ENCODE measurements at places on chromosomes 13 and 19.
A peak's percentile ranks its signal among the peaks of the same experiment; 100 is the strongest.

GRCh38 chr19:10190026-10190425, 4.7 kb downstream of the DNMT1 start:
- H3K36me3 ChIP-seq: peaks cover 8% of the 10 kb centered on the region
- H3K4me1 ChIP-seq: no peaks in the 10 kb centered on the region
- no peak overlapping the region for H3K4me3 ChIP-seq
- no peak for DNase-seq
- no peaks in the 10 kb centered on the region for H3K27me3 ChIP-seq

GRCh38 chr19:55333870-55334269, 5.8 kb upstream of the KMT5C start:
- H3K27ac ChIP-seq: peak overlapping the region; percentile 92
- no peak for DNase-seq
- H3K27me3 ChIP-seq: no peaks in the 10 kb centered on the region
- H3K4me1 ChIP-seq: no peaks in the 10 kb centered on the region
- H3K36me3 ChIP-seq: no peaks in the 10 kb centered on the region
- H3K4me3 ChIP-seq: peak overlapping the region; percentile 18

GRCh38 chr13:32407854-32408253, 20.1 kb downstream of the N4BP2L1 start:
- H3K4me1 ChIP-seq: no peaks in the 10 kb centered on the region
- H3K27ac ChIP-seq: no peak overlapping the region
- H3K27me3 ChIP-seq: no peaks in the 10 kb centered on the region
- DNase-seq: no peak

DNA sequence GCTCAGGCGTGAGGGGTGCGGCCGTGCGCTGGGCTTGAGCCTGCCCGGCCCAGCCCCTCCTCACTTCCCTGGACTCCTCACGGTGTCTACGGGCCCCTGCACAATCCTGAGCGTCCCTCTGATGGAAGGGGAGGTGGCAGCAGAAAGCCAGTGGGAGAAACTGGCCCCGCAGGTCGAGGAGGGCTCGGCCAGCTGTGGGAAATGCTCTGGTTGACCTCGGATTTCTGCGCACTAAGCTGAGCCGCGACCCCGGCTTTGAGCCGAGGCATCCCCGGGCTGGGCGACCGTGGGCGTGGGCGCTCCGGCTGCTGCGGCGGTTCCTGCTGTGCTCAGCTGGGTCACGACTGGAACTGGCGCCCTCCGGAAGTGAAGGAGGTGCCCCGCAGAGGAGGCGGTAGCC, 70.1 kb downstream of the ZNF208 start:
- H3K4me1 ChIP-seq: no peaks in the 10 kb centered on the region
- H3K27me3 ChIP-seq: no peaks in the 10 kb centered on the region
- DNase-seq: no peak
- H3K4me3 ChIP-seq: no peak overlapping the region
- no peaks in the 10 kb centered on the region for H3K36me3 ChIP-seq

DNA sequence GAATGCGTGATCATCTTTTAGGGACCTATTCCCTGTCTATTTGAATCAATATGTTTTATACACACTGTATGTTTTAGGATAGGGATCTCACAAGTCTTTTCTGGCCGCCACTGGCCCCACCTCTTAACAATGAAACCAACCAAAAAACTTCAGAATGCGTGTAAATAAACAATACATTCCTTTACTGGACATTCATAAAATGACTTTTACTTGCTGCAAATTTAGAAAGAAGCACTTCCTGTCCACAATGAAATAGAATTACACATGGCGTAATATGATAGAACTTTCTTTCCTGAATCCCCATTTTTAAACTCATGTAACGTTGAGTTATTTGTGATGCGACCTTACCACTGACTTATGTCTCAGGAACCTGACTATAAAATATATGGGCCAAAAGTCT, 233.6 kb downstream of the SLITRK6 start:
- no peaks in the 10 kb centered on the region for H3K36me3 ChIP-seq
- no peak overlapping the region for H3K27ac ChIP-seq
- no peaks in the 10 kb centered on the region for H3K4me1 ChIP-seq
- no peaks in the 10 kb centered on the region for H3K27me3 ChIP-seq

Measured in Peyer's patch (tissue), 4 donors.